ENCODE measurements at places on chromosomes 13 and 19. TPM values are rescaled to one million over a fixed set of nuclear protein-coding genes. Genes with fewer than 3 reads are reported as not detected.
A peak's percentile ranks its signal among the peaks of the same experiment; 100 is the strongest.

Gene ZNF486
- 11.4 TPM for total RNA-seq

Gene ZNF541
- 0.40 TPM for total RNA-seq

Gene NPAS1
- total RNA-seq: not detected

Gene DMKN
- total RNA-seq: not detected

Gene DIRAS1
- total RNA-seq: not detected

Gene PCP2
- 0.82 TPM for total RNA-seq

Gene PODNL1
- 0.17 TPM for total RNA-seq

Gene APOC1
- not detected for total RNA-seq

Gene MATK
- 14.8 TPM for total RNA-seq

- no peak for DNase-seq
- no peaks in the 10 kb centered on the region for H3K36me3 ChIP-seq
- H3K4me1 ChIP-seq: no peaks in the 10 kb centered on the region
- no peaks in the 10 kb centered on the region for H3K27me3 ChIP-seq
- no peak overlapping the region for H3K27ac ChIP-seq
Observed at GRCh38 chr13:92769046-92769445, 457.6 kb upstream of the GPC6 start.

- H3K27me3 ChIP-seq: no peaks in the 10 kb centered on the region
- no peak overlapping the region for H3K27ac ChIP-seq
- DNase-seq: no peak
- H3K36me3 ChIP-seq: no peaks in the 10 kb centered on the region
Observed at GRCh38 chr13:110538632-110539031, 22.9 kb downstream of the RAB20 start.

DNA sequence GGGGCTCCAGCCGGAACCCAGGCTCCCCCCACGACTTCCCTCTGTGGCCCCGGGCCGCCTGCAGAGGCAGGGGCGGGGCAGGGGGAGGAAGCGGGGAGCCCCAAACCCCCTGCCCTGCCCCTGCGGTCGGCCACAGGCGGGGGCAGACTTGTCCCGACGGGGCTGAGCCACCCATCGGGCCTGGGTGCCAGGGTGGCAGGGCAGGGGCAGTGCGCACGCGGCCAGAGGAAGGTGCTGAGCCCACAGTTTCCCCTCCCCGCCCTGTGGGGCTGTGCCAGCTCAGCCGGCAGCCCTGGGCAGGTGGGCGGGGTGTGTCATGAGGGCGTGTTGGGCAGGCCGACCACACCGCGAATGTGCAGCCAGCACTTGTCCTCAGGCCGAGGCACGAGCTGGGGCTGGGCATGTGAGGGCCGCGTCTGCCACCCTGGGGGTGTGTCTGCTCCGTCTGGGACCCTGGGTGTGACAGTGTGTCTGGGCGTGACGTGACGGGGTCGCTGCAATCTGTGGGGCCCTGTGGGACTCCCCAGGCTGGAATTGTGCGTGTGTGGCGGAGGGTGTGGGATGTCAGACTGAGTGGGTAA is 17.7 kb downstream of the CCDC97 start:
- H3K4me3 ChIP-seq: peak overlapping the region; percentile 72
- no peaks in the 10 kb centered on the region for H3K27me3 ChIP-seq

GRCh38 chr13:113670541-113670940 is 3.5 kb downstream of the GRK1 start:
- H3K36me3 ChIP-seq: no peaks in the 10 kb centered on the region
- no peak overlapping the region for H3K27ac ChIP-seq
- DNase-seq: no peak
- no peak overlapping the region for H3K4me3 ChIP-seq

- H3K4me1 ChIP-seq: peaks cover 47% of the 10 kb centered on the region
- DNase-seq: peak; percentile 72
- peak overlapping the region; percentile 76 for H3K27ac ChIP-seq
- H3K27me3 ChIP-seq: peaks cover 72% of the 10 kb centered on the region
- peaks cover 3% of the 10 kb centered on the region for H3K36me3 ChIP-seq
Observed at GRCh38 chr19:47447470-47448359, 24.0 kb downstream of the SLC8A2 start.

DNA sequence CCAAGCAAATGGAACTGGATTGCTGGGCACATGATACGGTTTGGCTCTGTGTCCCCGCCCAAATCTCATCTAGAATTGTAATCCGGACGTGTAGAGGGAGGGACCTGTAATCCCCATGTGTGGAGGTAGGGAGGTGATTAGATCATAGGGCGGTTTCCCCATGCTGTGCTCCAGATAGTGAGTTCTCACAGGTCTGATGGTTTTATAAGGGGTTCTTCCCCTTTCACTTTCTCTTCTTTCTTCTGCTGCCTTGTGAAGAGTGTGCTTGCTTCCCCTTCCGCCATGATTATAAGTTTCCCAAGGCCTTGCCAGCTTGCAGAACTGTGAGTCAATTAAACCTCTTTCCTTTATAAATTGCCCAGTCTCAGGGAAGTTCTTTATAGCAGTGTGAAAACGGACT is 32.6 kb upstream of the MTIF3 start:
- H3K36me3 ChIP-seq: peaks cover 3% of the 10 kb centered on the region
- H3K4me3 ChIP-seq: no peak overlapping the region
- no peak overlapping the region for H3K27ac ChIP-seq
- DNase-seq: peak; percentile 9

DNA sequence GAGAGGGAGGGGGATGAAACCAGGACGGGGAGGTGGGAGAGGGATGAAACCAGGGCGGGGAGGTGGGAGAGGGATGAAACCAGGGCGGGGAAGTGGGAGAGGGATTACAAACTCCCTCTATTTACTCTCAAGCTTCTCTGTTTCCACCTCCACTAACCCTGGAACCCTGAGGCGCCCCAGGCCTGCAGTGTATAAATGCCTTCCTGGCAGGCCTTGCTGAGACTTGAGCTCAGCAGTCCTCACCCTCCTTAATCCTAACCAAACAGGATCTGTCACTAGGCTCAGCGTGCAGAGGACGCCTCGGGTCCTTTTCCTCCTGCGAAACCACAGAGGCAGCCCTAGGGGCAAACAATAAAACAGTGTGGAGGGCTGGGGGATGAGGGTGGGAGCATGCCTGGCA is 32.1 kb upstream of the OR1M1 start:
- no peaks in the 10 kb centered on the region for H3K27me3 ChIP-seq
- DNase-seq: no peak
- no peaks in the 10 kb centered on the region for H3K36me3 ChIP-seq
- no peak overlapping the region for H3K4me3 ChIP-seq

- H3K4me1 ChIP-seq: no peaks in the 10 kb centered on the region
- DNase-seq: no peak
- no peak overlapping the region for H3K27ac ChIP-seq
- no peaks in the 10 kb centered on the region for H3K27me3 ChIP-seq
Observed at GRCh38 chr13:98056839-98057410, 86.0 kb upstream of the FARP1 start.

DNA sequence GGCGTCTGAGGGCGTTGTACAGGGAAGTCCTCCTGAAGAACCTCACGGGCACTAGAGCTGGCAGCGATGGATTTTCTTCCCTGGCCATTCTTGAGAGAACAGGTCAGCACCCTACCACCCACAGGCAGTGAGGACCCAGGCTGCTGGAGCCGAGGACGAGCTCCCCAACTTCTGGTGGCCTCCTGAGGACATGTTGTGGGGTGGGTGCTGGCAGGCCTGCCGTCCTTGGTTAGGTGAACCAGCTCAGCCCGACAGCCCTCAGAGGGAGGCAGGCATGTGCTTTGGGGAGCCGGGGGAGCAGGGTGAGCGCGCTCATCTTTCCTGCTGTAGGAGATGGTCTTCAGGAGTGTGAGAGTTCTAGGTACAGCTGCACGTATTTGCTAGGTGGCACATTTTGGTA is 15.4 kb downstream of the LYL1 start:
- H3K4me1 ChIP-seq: no peaks in the 10 kb centered on the region
- no peak for DNase-seq
- peaks cover 3% of the 10 kb centered on the region for H3K27me3 ChIP-seq
- no peak overlapping the region for H3K4me3 ChIP-seq
- no peaks in the 10 kb centered on the region for H3K36me3 ChIP-seq

- no peak overlapping the region for H3K4me3 ChIP-seq
- no peak overlapping the region for H3K27ac ChIP-seq
- H3K36me3 ChIP-seq: no peaks in the 10 kb centered on the region
Observed at GRCh38 chr19:10892256-10892655, 20.9 kb downstream of the CARM1 start.

DNA sequence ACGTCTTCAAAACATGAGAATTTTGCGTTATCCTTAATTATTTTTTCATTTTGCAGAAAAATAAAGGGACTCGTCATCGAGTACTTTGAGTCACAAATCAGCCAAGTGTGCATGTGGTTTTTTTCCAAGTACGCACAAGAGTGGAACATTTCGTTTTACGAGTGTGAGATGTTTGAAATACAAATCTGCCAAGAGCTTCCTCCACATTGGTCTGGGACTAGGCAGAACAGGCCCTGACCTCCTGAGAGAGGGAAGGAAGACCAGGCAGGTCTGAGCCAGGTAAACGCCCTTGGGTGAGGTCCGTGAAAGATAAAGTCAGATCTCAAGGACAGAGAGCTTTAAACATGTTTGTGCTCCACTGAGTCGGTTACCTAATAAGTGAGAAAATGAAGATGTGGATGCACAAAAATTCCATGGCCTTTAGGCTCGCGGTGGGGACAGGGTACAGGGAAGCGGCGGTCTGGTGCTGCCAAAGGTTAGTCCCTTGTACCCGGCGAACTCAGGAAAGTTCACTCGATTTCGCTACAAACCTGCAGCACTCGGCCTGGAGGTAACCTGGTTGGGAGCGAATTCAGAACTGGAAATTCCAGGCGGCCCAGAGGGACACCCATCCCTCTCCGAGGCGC is 473 bp upstream of the ITM2B start:
- H3K27me3 ChIP-seq: peaks cover 25% of the 10 kb centered on the region
- H3K4me1 ChIP-seq: peaks cover 39% of the 10 kb centered on the region
- peaks cover 35% of the 10 kb centered on the region for H3K36me3 ChIP-seq
- peak overlapping the region; percentile 93 for H3K4me3 ChIP-seq
- peak overlapping the region; percentile 86 for H3K27ac ChIP-seq

DNA sequence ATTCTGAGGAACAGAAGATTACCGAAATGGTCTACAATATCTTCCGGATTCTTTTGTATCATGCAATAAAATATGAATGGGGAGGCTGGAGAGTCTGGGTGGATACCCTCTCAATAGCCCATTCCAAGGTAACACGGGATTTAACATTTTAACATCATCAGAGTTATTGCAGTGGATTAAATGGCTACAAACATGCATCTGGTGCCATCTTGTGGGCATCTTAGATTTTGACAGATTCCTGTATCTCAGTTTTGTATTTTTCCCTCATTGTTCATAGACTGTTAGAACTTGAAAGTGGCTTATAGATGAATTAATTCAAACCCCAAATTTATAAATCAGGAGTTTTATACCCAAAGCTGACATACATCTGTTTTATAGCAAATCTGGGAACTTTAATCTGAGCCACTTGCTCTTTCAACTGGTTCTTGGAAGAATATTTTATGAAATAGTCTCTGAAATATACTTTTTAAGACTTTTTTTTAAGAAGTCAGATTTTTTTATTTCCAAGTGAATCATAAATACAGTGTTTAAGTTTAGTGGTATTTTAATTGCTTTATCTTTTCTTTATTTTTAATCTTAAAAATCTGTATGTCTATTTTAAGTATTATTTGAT is 215.2 kb downstream of the NBEA start:
- no peaks in the 10 kb centered on the region for H3K27me3 ChIP-seq
- peaks cover 10% of the 10 kb centered on the region for H3K4me1 ChIP-seq
- no peak overlapping the region for H3K27ac ChIP-seq
- DNase-seq: peak; percentile 51
- H3K4me3 ChIP-seq: no peak overlapping the region

GRCh38 chr13:45296259-45296658 is 44.7 kb downstream of the TPT1 start:
- H3K27ac ChIP-seq: peak overlapping the region; percentile 72
- no peaks in the 10 kb centered on the region for H3K27me3 ChIP-seq
- H3K4me3 ChIP-seq: no peak overlapping the region
- no peak for DNase-seq

DNA sequence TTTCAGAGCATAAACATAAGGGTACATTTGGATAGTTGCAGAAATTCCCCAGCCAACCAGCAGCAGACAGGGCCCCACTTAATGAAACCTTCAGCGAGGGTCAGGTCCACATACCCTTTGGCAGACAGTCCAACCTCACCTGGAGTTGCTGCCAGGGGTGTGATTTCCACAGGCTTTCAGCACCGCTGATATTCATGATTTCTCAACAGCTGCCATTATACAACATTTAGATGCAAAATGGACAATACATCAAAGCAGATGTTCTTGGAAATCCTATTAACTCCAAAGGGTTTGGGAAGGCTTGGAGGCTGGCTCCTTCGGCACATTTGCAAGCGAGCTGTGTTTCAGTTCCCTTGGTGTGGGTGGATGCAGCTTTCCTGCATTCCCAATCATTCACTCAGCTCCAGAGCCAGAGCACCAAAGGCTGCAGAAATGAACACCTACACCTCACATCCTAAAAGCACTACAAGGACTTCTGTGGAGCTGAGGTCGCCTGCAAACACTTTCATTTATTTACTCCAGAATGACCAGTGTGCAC is 147.2 kb upstream of the VSTM2B start:
- H3K27ac ChIP-seq: no peak overlapping the region
- no peaks in the 10 kb centered on the region for H3K4me1 ChIP-seq
- DNase-seq: no peak
- no peaks in the 10 kb centered on the region for H3K36me3 ChIP-seq
- H3K27me3 ChIP-seq: peaks cover 17% of the 10 kb centered on the region
- no peak overlapping the region for H3K4me3 ChIP-seq

- H3K27me3 ChIP-seq: no peaks in the 10 kb centered on the region
- H3K36me3 ChIP-seq: peaks cover 21% of the 10 kb centered on the region
- H3K4me3 ChIP-seq: no peak overlapping the region
- H3K4me1 ChIP-seq: peaks cover 56% of the 10 kb centered on the region
- no peak overlapping the region for H3K27ac ChIP-seq
Observed at GRCh38 chr13:74128156-74128767, 5.9 kb downstream of the KLF12 start.

- peaks cover 19% of the 10 kb centered on the region for H3K4me1 ChIP-seq
- H3K4me3 ChIP-seq: no peak overlapping the region
- no peaks in the 10 kb centered on the region for H3K36me3 ChIP-seq
- DNase-seq: peak; percentile 26
- H3K27me3 ChIP-seq: no peaks in the 10 kb centered on the region
Observed at GRCh38 chr13:75365724-75366173, 116.2 kb downstream of the TBC1D4 start.

DNA sequence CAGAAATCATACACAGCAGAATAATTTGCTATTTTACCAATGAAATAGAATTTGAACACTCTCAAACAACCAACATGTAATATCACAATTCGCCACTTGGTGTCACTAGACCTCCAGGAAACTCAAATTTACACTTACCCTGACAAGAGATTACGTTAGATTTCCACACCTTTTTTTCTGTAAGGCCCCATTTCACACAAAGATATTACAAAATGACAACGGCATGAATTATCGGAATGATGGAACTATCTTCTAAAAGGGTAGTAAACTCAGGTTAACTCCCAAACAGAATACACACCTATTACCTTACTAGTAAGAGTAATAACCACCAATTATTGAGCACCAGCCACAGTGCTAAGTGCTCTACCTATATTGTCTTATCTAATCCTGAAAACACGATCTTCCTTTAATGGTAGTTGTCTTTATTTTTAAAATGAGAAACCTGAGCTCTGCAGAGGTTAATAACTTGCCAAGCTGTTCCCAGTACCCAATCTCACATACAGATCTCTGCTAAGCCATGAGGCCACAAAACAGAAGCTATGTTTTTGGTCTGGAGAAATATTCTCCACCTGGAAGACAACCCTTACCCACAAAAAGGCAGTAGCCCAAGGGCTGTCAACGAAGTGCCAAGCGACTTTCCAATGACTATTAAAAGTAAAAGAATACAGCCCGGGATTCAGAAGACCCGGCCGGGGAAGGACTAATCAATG is 152.4 kb downstream of the DCLK1 start:
- no peaks in the 10 kb centered on the region for H3K36me3 ChIP-seq
- H3K4me3 ChIP-seq: no peak overlapping the region
- H3K4me1 ChIP-seq: no peaks in the 10 kb centered on the region
- H3K27ac ChIP-seq: no peak overlapping the region
- peak; percentile 40 for DNase-seq
- no peaks in the 10 kb centered on the region for H3K27me3 ChIP-seq
